ENCODE measurements at places on chromosomes 4 and X.

DNA sequence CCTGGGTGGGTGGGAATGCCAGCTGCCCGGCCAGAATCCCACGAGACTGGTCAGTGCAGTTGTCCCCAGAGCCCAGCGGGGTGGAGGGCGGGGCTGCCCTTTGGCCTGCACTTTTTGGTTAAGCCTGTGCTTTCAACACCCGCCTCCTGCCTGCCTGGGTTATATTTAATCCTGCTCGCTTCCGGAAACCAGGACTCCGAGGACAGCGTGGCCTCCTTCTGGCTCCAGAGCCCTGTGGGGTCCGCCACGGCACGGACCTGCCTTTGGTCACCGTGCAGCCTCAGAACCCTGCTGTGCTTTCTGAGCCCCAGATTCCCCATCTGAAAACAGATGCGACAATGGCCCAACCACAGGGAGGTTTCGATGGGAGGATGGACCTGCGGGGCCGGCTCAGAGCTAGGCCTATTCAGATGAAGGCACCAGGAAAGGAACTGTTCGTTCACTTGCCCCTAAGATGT is 29.4 kb upstream of the KIAA0232 start:
- no peak for DNase-seq

DNA sequence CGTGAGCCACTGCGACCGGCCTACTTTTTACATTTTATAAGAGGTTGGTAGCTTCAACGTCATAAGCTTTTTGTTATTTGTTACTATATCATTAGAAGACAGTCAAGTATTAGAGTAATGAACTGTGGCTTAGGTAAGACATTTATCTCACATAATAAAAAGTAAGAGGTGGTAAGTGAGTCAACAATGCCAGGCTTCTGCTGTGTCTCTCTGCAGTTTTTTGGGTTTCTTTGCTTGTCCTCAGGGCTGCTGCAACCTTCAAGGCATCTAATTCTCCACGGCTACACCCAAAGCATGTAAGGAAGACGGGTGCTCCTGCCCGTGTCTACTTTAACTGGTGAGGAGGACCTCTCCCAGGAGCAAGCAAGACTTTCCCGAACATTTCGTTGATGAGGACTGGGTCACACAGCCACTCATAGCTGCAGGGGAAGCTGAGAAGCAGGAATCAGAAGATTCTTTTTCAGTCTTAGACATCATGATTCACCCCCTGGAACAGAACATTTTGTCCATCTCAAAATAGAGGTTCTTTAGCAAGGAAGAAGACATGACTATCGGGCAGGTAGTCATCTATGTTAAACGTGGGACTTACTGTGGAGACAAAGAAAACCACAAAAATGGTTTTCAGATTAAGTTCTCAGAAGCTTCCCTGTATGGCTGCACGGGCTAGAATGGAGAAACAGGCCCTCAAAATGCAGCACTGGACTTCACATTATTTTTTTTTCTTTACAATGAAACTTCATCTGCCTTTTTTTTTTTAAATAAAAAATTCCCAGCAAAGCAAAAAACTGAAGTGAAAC is 13.0 kb upstream of the RHOH start:
- DNase-seq: no peak

- no peak for DNase-seq
These were observed 134.8 kb upstream of the PDE5A start for GRCh38 chr4:119763386-119763785.

DNA sequence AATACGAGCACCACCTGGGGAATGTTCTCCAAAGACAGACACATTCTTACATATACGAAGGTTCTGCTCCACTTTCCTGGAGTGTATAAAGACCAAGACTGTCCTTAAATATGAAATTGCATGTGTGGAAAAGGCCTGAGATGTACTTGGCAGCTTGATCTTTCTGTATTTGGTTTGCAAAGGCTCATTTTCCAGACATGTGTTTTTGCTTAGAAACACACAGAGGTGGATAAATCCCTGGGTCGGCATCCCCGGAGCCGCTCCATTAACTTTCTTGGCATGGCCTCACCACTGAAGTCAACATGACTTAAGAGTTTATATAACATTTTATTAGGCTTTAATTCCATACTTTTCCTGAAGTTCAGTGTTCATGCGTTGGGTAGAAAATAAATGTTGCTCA is 239.4 kb downstream of the LDB2 start:
- DNase-seq: no peak

DNA sequence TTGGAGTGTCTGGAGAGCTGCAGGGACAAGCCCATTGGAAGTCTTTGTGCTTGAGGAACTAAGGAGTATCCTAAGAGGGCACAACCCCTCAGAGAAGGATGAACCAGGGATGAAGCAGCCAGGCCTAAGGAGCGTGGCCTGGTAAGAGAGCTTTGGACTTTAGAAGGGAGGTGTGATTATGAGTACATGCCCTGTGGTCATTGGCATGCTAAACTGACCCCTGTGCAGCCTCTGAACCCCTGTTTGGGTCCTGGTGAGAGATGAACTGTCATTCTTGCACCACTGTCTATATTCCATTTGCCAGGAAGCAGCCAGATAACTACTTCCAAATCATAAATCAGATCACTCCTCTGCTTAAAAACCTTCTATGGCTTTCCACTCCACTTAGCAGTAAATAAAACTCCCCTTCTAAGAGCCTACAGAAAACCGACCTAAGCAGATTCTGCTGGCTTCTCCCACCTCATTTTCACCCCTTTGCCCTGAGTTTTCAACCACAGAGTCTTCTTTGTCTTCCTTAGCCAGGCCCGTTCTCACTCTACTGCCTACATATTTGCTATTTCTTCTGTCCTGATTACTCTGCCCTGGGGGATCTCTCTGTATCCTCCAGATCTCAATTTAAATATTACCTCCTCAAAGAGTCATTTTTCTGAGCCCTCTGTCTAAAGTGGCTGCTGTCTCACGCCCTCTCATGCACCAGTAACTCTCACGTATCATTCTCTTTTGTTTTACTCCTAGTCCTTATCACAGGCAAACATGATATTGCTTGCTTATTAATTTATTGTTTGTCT is 56.7 kb downstream of the MID1IP1 start:
- no peak for DNase-seq
